ENCODE measurements at places on chromosomes 5 and 9. TPM values are rescaled to one million over a fixed set of nuclear protein-coding genes. Genes with fewer than 3 reads are reported as not detected.

Gene TMEM252
- total RNA-seq, result not detected

Gene OBP2A
- 1.4 TPM for total RNA-seq

Gene GNPDA1
- 35.4 TPM for total RNA-seq

Gene CDH9
- not detected for total RNA-seq

Gene C1QTNF2
- 0.53 TPM for total RNA-seq

Gene SPINK1
- not detected for total RNA-seq

Gene TAF11L4
- not detected for total RNA-seq

Gene NRARP
- 13.8 TPM for total RNA-seq

Gene CDKN2B
- total RNA-seq, result 1.5 TPM

Gene OTP
- total RNA-seq, result not detected

Gene SLC28A3
- total RNA-seq, result 3.7 TPM

Gene LHX6
- 1.2 TPM for total RNA-seq

Gene ADGRD2
- not detected for total RNA-seq

Gene IFNA2
- total RNA-seq, result not detected

Gene C6
- total RNA-seq, result 18.4 TPM

Gene PDLIM7
- 219 TPM for total RNA-seq

Gene SLC6A19
- not detected for total RNA-seq

Gene LCNL1
- total RNA-seq, result 0.73 TPM

Gene FSTL4
- 0.11 TPM for total RNA-seq

Gene TUSC1
- total RNA-seq, result 14.1 TPM

Gene OBP2B
- total RNA-seq, result not detected

Gene SPINK5
- 0.20 TPM for total RNA-seq

Gene SPINK4
- total RNA-seq, result not detected
